Thoracic aorta endothelial cell (primary cell): ENCODE measurements at places on chromosomes 13 and 19. TPM values are rescaled to one million over a fixed set of nuclear protein-coding genes. Genes with fewer than 3 reads are reported as not detected.

The IFNL1 gene
- not detected in 2 replicates for total RNA-seq

The CFAP97D2 gene
- not detected in 2 replicates for total RNA-seq

The ELSPBP1 gene
- total RNA-seq = not detected in 2 replicates

The AKT1S1 gene
- 11.6 and 14.4 TPM in 2 replicates for total RNA-seq

The FDX2 gene
- total RNA-seq = 14.3 and 18.0 TPM in 2 replicates

The FGF9 gene
- total RNA-seq = not detected in 2 replicates

The SIGLEC8 gene
- total RNA-seq = not detected in 2 replicates

The CD37 gene
- total RNA-seq = not detected in 2 replicates

The TMPRSS9 gene
- under 0.01 TPM in 1 of 2 replicates, not detected in the other for total RNA-seq

The NCR1 gene
- total RNA-seq = not detected in 2 replicates

The ZNF223 gene
- total RNA-seq = 5.6 and 6.3 TPM in 2 replicates

The C1QTNF9 gene
- not detected in 2 replicates for total RNA-seq

The DPF1 gene
- 1.4 and 2.1 TPM in 2 replicates for total RNA-seq

The NDUFS7 gene
- total RNA-seq = 48.8 and 60.9 TPM in 2 replicates

The CASP14 gene
- total RNA-seq = not detected in 2 replicates

The ZNF99 gene
- total RNA-seq = not detected in 2 replicates

The ZNF610 gene
- 1.4 and 3.1 TPM in 2 replicates for total RNA-seq

The LIPE gene
- 2.9 and 9.6 TPM in 2 replicates for total RNA-seq

The NALCN gene
- 4.1 and 15.1 TPM in 2 replicates for total RNA-seq

The CGB2 gene
- total RNA-seq = not detected in 2 replicates

The PEAK3 gene
- total RNA-seq = not detected in 2 replicates

The POU4F1 gene
- total RNA-seq = 2.7 and 12.3 TPM in 2 replicates

The CATSPERD gene
- total RNA-seq = not detected in 2 replicates

The INSL3 gene
- not detected in 2 replicates for total RNA-seq

The PSG3 gene
- total RNA-seq = not detected in 2 replicates

The SIGLECL1 gene
- not detected in 2 replicates for total RNA-seq

The MTIF3 gene
- total RNA-seq = 49.2 and 50.8 TPM in 2 replicates

The AMH gene
- total RNA-seq = 0.93 and 1.1 TPM in 2 replicates

The PTGER1 gene
- 0.07 and 0.27 TPM in 2 replicates for total RNA-seq

The ONECUT3 gene
- total RNA-seq = not detected in 2 replicates

The PROZ gene
- total RNA-seq = not detected in 2 replicates

The ADGRL1 gene
- 2.1 and 2.5 TPM in 2 replicates for total RNA-seq

The MISP3 gene
- 0.13 and 0.29 TPM in 2 replicates for total RNA-seq

The MCEMP1 gene
- total RNA-seq = not detected in 2 replicates

The ATP8A2 gene
- total RNA-seq = 0.07 and 0.13 TPM in 2 replicates

The DLL3 gene
- 0.43 and 0.66 TPM in 2 replicates for total RNA-seq

The HSH2D gene
- total RNA-seq = not detected in 2 replicates

The GSX1 gene
- total RNA-seq = not detected in 2 replicates

The WASF3 gene
- total RNA-seq = 23.0 and 24.3 TPM in 2 replicates

The TEKTIP1 gene
- total RNA-seq = not detected in 2 replicates

The PDX1 gene
- not detected in 2 replicates for total RNA-seq

The ARGLU1 gene
- 105 and 126 TPM in 2 replicates for total RNA-seq

The PTPRS gene
- total RNA-seq = 20.1 and 21.9 TPM in 2 replicates

The FAM216B gene
- not detected in 2 replicates for total RNA-seq

The SLC25A41 gene
- 0.27 TPM in 1 of 2 replicates, not detected in the other for total RNA-seq

The DLEU7 gene
- total RNA-seq = not detected in 2 replicates

The GFY gene
- not detected in 2 replicates for total RNA-seq

The CLDND2 gene
- not detected in 2 replicates for total RNA-seq

The NCAN gene
- not detected in 2 replicates for total RNA-seq

The VSTM2B gene
- total RNA-seq = not detected in 2 replicates

The TNFRSF19 gene
- 0.22 and 0.53 TPM in 2 replicates for total RNA-seq

The CCDC169 gene
- 4.9 and 6.8 TPM in 2 replicates for total RNA-seq

The ZNF45 gene
- 14.4 and 16.2 TPM in 2 replicates for total RNA-seq

The OLFM2 gene
- total RNA-seq = 0.14 and 0.53 TPM in 2 replicates

The PRODH2 gene
- total RNA-seq = not detected in 2 replicates

The EDNRB gene
- total RNA-seq = 0.22 and 1.7 TPM in 2 replicates

The ZNF726 gene
- 3.6 and 5.2 TPM in 2 replicates for total RNA-seq
